ENCODE measurements at places on chromosomes 1 and 21.

DNA sequence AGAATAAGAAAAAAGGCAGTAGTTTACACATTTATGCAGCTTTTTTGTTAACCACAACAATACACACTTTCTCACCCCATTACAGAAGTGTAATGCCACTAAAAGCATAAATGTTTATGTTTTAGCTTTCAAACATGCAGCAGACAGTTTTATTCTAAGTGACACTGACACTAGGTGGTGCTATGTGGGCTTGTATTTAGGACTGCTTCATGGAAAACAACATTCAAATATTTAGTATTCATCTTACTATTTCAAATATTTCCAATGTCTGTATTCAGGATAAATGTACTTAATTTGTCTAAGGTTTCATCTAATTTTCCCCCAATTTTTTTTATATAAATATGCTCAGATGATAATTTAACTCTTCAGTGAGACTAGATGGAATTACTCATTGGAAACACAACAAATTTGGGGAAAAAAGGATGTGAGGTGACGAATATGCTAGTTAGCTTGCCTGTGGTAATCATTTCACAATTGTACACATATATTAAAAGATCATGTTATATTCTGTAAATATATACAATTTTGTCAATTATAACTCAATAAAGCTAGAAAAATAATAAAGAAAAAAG is 71.4 kb downstream of the USP1 start:
- DNase-seq, result no peak

DNA sequence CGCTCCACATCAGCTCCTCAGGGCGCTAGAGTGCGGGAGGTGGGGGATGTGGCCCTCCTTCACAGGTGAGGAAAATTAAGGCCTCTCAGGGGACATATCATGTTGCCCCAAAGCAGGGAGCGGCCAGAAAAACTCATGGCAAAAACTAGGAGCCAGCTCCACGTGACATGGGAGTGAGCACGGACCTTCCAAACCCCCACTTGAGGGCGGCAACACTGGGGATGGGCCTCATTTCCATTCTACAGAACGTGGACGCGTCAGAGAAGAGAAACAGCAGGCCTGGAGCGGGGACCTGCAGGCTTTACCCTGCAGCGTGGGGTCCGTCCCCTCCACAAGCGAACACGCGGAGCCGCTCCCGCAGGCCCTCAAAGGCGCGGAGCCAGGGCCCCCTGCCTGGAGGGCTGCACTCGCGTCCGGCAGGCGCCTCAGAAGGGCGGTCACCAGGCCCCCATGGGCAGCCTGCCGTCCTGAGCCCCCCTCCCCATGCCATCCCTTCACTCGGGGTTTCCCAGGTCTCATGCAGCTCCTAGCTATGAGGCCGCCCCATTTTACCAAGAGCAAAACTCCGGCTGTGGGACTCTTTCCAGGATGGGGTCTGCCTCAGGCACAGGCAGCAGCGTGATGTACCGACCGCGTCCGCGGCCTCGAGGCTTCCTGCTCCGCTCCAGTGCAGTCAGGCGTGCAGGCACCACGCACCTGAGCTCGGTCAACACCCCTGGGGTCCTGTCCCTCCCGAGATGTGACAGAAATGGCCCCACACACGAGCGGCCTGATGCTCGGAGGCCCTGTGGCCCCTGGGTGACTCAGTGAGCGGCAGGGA is 5.5 kb downstream of the CFAP410 start:
- no peak for DNase-seq

DNA sequence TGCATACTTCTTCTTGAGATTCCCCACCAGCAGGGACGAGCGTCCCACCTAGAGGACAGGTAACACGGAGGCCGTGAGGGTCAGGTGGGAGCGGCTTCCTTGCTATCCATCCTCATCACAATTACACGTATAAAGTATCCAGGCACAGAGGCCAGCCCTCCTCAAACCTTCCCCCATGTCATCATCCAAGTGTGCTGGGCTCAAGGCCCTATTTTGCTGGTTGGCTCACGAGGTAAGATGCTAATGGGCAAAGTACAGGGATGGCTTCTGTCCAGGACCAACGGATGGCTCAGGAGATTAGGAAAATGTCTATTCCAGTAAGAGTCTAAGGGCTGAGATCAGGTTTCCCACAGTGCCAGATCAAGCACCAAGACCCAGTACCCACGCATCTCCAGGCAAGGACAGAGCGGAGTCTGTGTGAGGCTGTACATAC is 11.5 kb upstream of the A3GALT2 start:
- no peak for DNase-seq

- DNase-seq, result no peak
These were observed 4.4 kb upstream of the BARHL2 start for GRCh38 chr1:90721210-90722194.

DNA sequence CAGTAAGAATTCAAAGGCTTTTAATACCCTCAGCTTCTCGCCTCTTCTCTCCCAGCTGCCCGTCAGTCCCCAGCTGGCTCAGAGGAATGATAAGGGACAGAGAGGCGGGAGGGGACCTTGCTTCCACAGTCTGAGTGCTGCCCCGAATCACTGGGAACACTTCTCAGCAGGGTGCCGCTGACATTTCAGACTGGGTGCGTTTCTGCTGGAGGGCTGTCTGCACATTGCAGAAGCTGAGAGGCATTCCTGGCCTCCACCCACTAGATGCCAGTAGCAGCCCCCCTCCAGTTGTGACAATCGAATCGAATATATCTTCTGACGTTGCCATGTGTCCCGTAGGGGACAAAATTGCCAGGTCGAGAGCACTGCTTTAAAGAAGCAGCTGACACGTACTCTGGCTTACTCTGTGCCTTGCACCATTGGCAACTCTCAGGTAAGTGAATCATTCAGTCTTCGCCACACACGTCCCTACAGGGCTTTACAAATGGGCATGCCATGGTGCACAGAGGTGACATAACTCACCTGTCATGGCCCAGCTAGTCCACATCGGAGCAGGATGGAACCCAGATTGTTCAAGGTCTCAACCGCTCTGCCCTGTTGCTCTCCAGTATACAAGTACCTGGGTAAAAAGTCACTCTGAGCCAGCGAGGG is 23.9 kb downstream of the CTNNBIP1 start:
- no peak for DNase-seq

GRCh38 chr1:53048960-53049573 is 12.9 kb upstream of the PODN start:
- DNase-seq, result no peak

DNA sequence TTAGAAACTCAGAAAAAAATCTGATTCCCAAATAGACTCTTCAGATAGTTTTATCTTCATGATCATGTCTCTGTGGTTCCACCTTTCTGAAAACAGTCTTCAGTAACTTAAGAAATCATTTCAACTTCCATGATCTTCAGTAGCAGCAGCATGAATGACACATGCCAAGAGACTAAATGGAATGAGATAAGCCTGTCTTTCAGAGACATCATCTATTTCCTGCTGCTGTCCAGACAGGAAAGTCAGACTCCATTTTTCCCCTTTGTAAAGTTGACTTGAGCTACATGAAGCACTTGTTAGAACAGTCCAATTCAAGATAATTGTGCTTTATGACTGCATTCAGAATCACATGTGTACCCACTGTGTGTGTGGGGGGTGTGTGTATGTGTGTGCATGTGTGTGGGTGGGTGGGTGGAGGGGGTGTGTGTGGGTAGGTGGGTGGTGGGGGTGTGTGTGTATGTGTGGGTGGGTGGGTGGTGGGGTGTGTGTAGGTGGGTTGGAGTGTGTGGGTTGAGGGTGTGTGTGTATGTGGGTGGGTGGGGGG is 58.8 kb downstream of the CLIC4 start:
- no peak for DNase-seq

GRCh38 chr1:215082532-215083382 is at the start of gene KCNK2:
KCNK2 (plus strand) TSS chr1:215082737; CDS start chr1:215083386, 649 bp downstream.
- no peak for DNase-seq

DNA sequence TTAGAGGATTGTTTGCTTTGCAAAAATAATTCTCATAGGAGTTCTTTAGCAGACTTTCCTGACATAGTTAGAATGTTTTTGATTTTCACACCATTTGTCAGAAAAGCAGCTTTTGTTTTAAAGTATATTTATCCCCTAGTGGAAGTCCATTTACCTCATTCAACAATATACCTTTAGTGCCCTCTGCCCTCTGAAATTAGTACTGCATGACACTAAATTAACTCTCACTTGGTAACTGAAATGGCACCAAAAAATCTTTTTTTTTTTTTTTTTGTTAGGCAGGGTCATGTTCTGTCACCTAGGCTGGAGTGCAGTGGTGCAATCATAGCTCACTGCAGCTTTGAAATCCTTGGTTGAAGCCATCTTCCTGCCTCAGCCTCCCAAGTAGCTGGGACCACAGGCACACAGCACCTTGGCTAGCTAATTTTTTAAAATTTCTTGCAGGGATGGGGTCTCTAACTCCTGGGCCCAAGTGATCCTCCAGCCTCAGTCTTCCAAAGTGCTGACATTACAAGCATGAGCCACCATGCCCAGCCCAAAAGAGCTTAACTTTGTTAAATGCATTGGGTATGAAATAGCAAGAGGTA is 13.6 kb downstream of the LRRC42 start:
- DNase-seq, result no peak

GRCh38 chr1:245433561-245433960 is 278.8 kb downstream of the KIF26B start:
- no peak for DNase-seq

DNA sequence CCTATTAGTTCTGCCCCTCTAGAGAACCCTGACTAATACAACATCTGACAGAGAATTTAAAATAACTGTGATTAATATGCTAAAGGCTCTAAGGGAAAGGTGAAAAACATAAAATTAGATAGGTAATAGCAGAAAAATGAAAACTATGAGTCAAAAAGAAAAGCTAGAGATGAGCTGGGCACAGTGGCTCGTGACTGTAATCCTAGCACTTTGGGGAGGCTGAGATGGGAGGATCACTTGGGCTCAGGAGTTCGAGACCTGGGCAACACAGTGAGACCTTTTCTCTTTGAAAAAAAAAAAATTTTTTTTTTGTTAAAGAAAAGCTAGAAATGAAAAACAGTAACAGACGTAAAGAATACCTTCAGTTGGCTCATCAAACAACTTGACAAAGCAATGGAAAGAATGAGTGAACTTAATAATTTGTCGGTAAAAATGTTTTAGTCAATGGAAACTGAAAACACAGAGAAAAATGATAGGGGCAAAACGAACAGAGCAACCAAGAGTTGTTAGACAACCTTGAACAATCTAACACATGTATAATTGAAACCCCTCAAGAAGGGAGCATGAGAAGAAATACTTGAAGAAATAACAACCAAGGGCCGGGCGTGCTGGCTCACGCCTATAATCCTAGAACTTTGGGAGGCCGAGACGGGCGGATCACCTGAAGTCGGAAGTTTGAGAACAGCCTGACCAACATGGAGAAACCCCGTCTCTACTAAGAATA is 132.9 kb upstream of the GFI1 start:
- no peak for DNase-seq

- no peak for DNase-seq
These were observed 215.9 kb upstream of the RRP15 start for GRCh38 chr1:218069180-218069579.

GRCh38 chr1:183770816-183771128 is 34.1 kb upstream of the RGL1 start:
- no peak for DNase-seq

- no peak for DNase-seq
These were observed 24.4 kb downstream of the CRYAA start for GRCh38 chr21:43193088-43193650.

- no peak for DNase-seq
These were observed 190.7 kb downstream of the CENPF start for GRCh38 chr1:214793708-214794107.

GRCh38 chr1:96370757-96371156 is 350.8 kb upstream of the PTBP2 start:
- DNase-seq, result no peak

- DNase-seq, result no peak
These were observed 57.3 kb upstream of the MAGI3 start for GRCh38 chr1:113333056-113333455.

- DNase-seq, result no peak
These were observed 308.9 kb upstream of the RUNX1 start for GRCh38 chr21:35358008-35358407.

GRCh38 chr1:4176841-4177240 is 276.8 kb upstream of the C1orf174 start:
- DNase-seq, result no peak

GRCh38 chr21:37866027-37866426 is 50.2 kb downstream of the KCNJ6 start:
- DNase-seq, result no peak

GRCh38 chr1:35577071-35577998 is 4.2 kb downstream of the TFAP2E start:
- peak; percentile 48 for DNase-seq

DNA sequence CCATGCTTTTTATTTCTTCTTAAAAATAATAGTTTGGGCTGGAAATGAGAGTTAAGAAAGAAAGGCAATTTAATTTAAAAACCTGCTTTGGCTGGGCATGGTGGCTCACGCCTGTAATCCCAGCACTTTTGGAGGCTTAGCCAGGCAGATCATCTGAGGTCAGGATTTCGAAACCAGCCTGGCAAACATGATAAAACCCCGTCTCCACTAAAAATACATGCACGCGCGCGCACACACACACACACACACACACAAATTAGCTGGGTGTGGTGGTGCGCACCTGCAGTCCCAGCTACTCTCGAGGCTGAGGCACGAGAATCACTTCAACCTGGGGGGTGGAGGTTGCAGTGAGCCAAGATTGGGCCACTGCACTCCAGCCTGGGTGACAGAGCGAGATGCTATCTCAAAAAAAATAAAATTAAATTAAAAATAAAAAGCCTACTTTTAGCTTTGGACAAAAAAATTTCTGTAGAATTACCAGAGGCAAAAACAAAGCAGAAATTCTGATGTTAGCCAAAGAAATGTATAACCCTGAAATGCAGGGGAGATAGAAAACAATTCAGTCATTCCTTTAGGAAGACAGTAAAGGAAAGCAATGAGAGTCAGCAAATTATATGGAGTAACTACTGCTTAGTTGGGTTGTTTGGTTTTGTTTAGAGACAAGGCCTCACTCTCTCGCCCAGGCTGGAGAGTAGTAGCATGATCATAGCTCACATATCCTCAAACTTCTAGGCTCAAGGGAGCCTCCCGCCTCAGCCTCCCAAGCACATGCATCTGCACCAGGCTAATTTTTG is 15.7 kb upstream of the IPP start:
- no peak for DNase-seq

GRCh38 chr1:9875636-9876000 is 34.5 kb downstream of the CTNNBIP1 start:
- no peak for DNase-seq

DNA sequence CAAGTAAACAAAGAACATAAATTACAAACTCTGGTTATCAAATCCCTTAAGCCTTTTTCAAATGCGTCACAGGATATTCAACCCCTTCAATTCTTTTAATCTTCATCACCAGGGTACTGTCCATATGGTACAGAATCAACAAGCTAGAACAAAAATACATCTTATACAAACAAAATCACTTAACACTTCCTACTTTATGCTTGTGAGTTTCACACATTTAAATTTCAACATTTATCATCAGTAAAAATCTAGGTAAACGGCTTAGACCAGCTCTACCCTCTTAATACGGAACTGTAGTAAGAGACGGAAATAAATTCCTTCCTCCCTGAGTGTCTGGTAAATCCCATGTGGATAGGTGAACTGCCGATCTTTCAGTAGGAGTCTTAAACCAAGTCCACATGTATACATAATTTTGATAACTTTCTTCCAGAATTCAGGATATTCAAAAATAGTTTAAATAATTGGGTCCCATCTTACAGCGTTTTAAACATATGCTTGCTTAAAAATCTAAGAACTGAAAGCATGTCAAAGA is 1.0 kb downstream of the CCDC181 start:
- DNase-seq, result no peak

Measured in activated naive CD4-positive, alpha-beta T cell (primary cell).